ENCODE measurements at places on chromosomes 2 and 18.

- no peak for DNase-seq
Observed at GRCh38 chr2:15941871-15942710, 1.7 kb downstream of the MYCN start.

DNA sequence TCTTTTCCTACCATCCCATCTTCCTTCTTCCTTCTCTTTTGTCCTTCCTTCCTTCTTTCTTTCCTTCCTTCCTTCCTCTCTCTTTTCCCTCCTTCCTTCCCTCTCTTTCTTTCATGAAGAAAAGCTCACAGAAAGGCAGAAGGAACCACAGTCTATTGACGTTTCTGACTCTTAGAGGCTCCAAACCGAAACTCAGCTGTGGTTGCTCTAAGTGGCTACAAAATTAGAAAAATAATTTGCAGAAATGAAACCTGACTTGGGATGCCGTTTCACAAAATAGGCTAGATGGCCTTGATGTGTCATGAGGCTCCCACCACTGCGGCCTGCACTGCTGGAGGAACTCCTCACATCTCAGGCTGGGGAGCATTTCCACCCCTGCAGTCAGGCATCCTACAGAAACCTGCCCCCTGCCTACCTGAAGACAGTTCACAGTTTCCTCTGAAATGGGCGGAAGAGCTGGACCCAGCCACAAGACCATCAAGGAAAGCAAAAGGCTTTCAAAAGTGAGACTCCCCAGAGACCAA, 165.6 kb downstream of the SMAD7 start:
- no peak for DNase-seq

- DNase-seq, result no peak
Observed at GRCh38 chr18:43917520-43917919, 640.2 kb upstream of the SYT4 start.

GRCh38 chr18:46360102-46360699, 256.0 kb downstream of the HAUS1 start:
- no peak for DNase-seq

- DNase-seq, result no peak
Observed at GRCh38 chr2:226728996-226729395, 70.6 kb downstream of the IRS1 start.

DNA sequence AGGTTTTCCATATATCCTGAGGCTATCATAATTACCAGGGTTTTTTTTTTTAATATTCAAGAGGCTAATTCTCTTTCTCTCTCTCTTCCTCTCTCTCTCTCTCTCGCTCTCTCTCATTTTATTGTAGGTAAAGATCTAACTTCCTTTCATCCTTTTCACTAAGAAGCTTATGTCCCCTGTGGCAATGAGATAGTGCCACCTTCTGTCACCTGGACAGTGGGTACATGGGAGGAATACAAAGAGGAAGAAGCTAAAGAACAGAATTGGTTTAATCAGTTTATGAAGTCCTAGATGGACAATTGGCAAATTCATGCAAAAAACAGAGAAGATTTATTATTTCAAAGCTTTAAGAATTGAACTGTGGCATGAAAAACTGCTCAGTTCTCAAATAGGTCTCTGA, 1582.3 kb upstream of the TMEFF2 start:
- no peak for DNase-seq

- DNase-seq, result no peak
Observed at GRCh38 chr2:155839991-155840390, 492.5 kb downstream of the NR4A2 start.

DNA sequence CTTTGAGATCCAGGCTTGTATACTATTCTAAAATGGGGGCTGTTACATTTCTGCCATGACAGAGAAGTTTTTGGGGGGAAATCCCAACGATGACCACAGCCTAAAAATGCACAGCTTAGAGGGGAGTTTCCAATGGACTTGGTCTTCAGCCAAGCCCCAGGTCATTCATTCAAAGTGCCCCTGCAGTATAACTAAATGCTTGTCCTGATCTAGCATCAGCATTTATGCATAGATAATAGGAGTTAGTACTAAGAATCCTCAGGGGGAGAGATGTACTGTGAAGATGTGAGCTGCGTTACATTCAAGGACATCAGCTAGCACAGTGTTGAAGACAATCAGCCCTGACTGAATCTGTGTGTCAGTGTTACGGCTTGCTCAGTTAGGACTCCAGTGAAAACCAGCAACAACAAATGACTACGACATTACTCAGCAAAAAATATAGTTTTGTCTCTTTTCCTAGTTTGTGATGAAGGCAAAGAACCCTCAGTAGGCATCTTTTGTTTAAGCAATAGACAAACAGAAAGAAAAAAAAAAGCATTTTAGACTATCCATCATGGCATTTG, 160.9 kb downstream of the ZEB2 start:
- DNase-seq, result no peak

GRCh38 chr2:7740114-7740513, 822.9 kb downstream of the RNF144A start:
- no peak for DNase-seq

DNA sequence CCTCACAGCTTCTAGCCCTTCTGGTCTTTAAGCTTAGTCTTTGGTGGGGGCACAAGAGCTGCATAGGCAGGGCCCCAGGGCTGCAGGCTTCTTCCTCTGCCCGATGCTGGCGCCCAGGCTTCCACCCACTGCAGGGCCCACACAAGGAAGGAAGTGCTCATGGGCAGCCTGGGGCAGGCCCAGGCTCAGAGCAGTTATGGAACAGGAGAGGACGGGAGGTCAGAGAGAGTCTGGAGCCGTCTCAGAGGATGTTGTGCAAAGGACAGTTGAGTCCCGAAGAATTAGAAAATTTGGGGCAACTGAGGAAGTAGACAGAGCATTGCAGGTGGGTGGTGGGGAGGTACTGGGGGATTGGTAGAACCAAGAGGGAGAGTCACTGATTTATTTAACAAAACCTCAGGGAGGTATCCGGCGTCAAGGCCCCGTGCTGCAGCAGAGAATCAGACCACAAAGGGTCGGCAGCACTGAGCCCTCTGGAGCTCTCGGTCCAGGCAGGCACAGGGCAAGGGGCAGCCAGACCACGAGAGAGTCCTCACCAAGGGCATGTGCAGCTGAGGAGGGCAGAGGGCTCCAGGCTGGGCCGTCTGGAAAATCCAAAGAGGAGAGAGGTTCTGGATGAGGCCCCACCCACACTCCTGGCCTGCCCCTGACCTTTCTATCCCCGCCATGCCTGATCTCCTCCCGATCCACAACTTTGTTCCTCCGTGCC, 110.8 kb upstream of the GLI2 start:
- DNase-seq, result no peak
